Hepatocyte (in vitro differentiated cells): ENCODE measurements at places on chromosomes 1 and 21. TPM values are rescaled to one million over a fixed set of nuclear protein-coding genes. Genes with fewer than 3 reads are reported as not detected.
A peak's percentile ranks its signal among the peaks of the same experiment; 100 is the strongest.

GRCh38 chr1:109040627-109040988 lies 1.3 kb downstream of the WDR47 start:
- no peak for DNase-seq

DNA sequence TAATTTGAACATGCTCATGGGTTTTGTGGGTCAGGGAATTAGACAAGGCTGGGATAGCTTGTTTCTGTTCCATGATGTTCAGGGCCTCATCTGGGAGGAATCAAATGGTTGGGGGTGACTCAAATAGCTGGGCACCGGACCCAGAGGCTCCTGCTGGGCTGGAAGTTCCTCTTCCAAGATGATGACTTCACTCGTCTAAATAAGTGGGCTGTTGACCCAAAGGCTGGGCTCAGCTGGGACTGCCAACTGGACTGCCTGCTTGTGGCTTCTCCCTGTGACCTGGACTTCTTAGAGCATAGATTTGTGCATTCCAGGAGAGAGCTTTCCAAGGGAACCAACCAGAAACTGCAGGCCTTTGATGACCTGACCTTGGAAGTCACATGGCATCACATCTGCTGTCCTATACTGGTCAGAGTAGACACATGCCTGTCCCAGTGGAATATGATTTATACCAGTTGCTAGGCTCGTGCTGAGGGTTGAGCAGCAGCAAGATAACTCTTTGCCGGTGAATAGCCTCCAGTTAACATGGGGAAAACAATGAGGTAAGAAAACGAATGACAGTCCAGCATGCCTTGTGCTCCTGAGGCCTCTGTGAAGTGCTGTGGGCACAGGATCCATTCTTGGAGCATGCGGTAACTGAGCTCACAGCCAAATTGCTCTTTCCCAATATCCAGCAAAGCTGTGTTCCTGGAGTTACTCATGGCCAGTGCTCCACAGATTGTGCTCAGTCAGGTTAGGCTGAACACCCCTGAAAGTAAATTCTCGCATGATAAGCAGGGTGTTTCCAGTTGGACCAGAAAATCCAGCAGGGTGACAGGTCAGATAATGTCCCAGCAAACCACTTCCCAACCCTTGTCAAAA lies 272.9 kb upstream of the TMEM51 start:
- no peak for DNase-seq

GRCh38 chr1:151266315-151266714 lies 11.8 kb downstream of the PSMD4 start:
- no peak for DNase-seq

DNA sequence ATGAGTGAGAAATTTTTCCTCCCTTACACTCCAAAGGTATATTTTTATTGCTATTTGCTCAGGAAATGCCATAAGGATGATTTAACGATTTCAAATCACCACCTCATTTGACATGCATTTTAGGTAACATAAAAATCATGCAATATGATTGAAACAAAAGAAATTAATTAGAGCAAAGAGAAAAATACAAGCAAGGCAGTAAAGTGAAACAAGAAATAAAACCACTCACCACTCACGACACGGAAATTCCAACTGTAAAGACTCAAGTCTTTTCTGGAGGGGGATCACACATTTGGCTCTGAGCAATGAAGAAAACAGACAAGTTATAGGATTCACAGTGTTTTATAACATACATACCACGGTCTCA lies 86.8 kb upstream of the ARHGAP29 start:
- DNase-seq, result no peak

GRCh38 chr1:232875536-232875935 lies 70.3 kb downstream of the MAP10 start:
- DNase-seq, result no peak

DNA sequence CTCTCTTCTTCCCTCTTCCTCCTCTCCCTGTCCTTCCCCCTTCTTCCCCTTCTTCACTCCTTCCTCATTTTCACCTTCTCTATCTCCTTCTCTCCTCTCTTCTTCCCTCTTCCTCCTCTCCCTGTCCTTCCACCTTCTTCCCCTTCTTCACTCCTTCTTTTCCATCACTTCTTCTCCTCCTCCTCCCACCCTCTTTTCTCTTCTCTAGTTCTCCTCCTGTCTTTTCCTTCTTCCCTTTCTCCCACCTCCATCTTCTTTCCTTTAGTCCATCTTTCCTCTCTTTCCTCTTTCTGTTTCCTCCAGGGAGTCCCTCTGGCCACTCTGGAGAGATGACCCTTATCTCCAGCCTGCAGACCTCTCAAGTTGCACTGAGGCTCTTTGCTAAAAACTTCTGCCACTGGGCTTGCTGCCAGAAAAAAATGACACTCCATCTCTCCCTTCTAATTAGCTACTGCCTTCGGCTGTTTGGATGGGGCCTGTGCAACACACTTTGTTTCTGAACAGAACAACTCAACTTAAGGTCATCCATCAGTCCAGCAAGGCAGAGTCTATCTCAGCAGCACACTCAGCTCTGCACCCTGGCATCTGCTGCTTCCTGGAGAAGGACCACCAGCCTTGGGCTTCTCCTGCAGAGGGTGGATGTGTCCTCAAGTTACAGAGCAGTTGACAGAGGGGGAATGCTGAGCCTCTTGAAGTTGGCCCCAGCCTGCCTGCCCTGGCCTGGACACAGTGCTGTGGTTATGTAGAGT lies 538.8 kb downstream of the MATN1 start:
- DNase-seq, result no peak

DNA sequence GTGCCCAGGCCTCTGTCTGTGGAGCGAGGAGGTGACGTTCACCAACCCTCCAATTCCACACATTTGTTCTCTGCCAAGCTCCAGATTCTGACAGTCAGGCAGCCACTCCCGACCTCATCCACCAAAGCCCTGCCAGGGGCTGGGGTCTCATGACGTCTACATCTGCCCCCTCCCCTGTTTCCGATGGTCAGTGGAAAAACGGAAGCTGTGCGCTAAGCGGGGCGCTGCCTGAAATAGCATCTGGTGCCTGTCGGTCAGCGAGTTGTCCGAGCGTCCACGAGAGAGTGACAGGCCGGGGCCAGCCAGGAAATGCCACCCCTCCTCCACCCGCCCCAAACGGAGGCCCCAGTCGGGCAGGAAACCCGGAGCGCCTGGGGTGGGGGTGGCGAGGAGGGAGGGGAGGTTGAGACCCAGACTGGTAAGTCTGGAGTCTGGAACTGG lies 3.2 kb upstream of the TAL1 start:
- DNase-seq, result no peak

GRCh38 chr21:33135925-33136324 lies 66.0 kb downstream of the OLIG1 start:
- DNase-seq, result no peak

DNA sequence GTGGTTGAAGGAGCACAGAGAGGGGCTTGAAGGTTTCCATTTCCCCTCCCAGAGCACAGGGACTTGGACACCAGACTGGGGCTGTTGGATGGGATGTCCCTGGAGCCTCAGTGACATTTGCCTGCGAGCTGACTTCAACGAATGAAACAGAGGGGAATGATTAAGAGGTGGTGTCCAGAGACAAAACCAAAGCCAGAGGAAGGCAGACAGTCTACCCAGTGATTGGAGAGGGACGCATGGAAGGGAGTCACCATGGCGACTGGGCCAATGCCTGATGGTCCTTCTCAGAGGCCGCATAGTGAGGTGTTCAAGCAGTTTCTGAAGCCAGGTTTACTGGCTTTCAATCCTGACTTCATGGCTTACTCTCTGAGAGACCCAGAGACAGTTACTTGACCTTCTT lies 77.2 kb downstream of the NUF2 start:
- no peak for DNase-seq

DNA sequence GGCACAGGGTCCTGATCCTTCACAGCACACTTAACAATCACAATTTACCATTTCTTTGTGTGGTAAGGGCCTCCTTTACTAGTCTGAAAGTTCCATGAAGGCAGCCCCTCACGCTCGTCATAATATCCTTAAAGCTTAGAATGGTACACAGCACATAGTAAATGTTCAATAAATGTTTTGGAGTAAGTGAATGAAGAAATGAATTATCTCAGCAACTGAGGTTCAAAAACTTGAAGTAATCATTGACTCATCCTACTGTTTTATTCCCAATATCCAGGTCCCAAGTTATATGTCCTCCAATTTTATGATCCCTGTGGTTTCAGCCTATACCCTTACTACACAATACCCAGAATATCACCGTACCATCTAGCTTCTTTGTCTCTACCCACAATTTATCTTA lies 2.2 kb upstream of the C1orf162 start:
- DNase-seq, result no peak

DNA sequence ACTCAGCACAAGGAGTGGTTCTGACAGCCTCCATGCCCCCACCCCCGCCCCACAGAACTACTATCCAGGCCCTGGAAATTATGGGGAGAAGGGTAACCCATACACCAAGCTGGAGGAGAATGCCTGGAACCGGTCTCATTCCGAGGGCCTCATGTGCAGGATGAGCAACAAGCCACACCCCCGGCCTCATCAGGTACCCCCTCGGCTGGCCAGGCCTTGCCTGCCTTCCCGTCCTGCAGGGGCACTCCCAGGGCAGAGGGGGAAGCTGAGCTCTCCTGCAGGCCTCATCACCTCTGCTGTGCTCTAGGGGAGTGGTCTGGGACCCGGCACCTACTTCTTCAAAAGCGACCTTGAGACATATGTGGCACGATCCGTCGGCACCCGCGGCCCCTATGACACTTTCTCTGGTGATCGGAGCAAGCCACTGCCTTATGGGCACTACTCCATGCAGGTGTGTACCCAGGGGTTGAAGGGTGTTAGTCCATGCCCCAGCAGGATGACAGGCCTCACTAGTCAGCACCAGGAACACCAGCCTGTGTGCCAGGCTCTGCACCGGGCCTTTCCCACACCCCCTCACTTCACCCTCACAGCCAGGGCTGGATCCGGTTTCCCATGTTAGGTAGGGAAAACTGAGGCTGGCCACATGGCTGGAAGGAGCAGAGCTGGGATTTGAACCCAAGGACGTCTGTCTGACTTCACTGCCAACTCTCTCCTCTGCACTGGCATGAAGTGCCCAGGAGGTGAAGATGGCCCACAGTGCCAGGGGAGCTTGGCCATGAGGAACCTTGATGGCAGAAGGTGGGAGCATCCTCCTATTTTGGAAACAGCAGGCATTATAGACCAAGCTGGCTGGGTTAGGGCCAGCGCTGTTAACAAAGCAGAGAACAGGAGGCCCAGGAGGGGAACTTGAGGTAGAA lies 10.9 kb upstream of the TTC22 start:
- DNase-seq, result no peak

DNA sequence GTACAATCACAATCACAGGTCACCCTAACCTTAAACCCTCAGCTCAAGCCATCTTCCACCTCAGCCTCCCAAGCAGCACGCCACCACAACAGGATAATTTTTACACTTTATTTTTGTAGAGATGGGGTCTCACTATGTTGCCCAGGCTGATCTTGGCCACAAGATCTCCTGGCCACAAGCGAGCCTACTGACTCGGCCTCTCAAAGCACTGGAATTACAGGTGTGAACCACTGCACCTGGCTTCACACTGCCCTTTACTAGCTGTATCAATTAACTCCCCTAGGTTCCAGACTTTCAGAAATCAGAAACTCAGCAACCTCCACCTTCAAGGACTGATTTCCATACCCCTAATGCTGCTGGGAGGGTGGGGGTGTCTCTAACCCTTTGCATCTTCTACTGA lies 37.0 kb downstream of the NUP133 start:
- DNase-seq, result no peak

- no peak for DNase-seq
These were observed 845.4 kb upstream of the ADAMTS5 start for GRCh38 chr21:27812279-27812678.

- peak; percentile 12 for DNase-seq
These were observed 142.0 kb upstream of the ZNHIT6 start for GRCh38 chr1:85850238-85850637.

- no peak for DNase-seq
These were observed 61.1 kb downstream of the PLXNA2 start for GRCh38 chr1:208182880-208183645.

DNA sequence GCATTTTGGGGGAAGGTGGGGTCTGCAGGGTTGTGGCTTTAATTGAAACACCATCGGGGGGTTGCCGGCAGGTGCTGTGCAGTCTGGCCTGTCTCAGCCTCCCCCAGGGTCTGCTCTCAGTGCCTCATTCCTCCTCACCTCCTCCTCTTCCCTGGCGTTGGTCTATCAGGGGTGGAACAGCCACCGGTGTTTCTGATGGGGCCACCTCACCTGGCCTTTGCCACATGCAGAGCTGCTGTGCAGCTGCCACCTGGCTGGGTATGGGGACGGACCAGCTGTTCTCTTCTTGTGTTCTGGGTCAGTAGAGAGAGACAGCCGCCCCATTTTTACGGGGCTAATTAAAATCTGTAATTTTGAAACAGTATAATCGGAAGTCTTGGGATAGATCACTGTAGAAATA lies 53.9 kb downstream of the SPSB1 start:
- DNase-seq, result no peak

DNA sequence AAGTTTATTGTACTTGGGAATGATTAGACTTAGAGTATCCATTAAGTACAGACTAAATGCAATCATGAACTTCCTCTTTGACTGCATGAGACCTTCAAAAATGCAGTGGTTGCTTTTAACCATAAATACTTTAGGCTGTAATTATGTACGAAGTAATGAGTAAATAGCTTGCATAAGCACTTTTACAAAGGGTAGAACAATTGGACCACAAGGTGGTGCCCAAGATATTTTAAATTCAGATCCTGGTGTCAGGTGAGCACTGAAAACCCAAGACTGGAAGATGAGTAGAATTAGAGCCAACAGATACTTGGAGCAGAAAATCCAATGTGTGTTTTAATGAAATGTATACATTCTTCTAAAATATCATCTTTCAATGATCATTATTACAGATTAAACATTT lies 43.4 kb upstream of the RHOU start:
- peak; percentile 68 for DNase-seq

DNA sequence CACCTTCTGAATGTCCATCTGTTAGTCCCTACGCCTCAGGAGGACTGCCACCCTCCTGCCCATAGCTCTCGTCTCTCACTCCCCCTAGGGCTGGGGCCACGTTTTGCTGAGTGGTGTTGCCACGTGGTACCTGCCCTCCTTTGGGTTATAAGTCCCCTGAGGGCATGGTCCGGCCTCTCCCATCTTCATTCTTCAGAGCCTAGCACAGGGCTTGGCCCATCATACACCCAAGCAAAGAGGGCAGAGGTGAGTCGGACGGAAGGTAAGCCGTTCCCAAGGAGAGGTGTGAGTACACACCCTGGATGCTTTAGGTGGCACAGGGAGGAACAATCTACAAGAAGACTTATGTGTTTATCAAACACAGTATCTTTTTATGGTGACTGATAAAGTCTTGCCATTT lies 10.9 kb downstream of the PADI2 start:
- DNase-seq, result no peak

DNA sequence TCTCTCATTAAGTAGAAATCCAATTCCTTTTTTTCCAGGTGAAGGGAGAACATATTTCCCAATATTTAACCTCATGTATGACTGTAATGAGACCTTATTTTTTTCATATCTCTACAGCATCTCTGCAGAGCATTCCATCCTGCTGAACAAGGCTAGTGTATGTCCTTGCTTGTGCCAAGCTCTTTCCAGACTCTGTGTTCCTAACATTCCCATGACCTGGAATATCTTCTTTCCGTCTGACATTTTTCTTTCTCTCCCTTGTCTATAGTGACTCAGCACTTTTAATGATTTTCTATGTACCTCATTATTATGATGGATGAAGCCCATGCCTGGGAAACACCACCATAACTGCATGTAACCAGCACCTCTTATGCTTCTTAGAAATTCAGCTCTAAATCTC lies 278.3 kb upstream of the NRIP1 start:
- DNase-seq, result no peak

GPR25 gene
- not detected in 2 replicates for polyA plus RNA-seq

CLDN17 gene
- not detected in 2 replicates for polyA plus RNA-seq

PLPPR4 gene
- 0.19 and 0.68 TPM in 2 replicates for polyA plus RNA-seq

INSRR gene
- not detected in 2 replicates for polyA plus RNA-seq

FAM72A gene
- 1.8 and 4.2 TPM in 2 replicates for polyA plus RNA-seq

PDC gene
- 0.13 TPM in 1 of 2 replicates, not detected in the other for polyA plus RNA-seq

GSTM1 gene
- 44.3 and 47.4 TPM in 2 replicates for polyA plus RNA-seq

CCDC24 gene
- 23.7 and 27.7 TPM in 2 replicates for polyA plus RNA-seq

SLC1A7 gene
- 0.46 TPM in 1 of 2 replicates, not detected in the other for polyA plus RNA-seq
